ENCODE measurements at places on chromosomes 4 and X. TPM values are rescaled to one million over a fixed set of nuclear protein-coding genes. Genes with fewer than 3 reads are reported as not detected.

DNA sequence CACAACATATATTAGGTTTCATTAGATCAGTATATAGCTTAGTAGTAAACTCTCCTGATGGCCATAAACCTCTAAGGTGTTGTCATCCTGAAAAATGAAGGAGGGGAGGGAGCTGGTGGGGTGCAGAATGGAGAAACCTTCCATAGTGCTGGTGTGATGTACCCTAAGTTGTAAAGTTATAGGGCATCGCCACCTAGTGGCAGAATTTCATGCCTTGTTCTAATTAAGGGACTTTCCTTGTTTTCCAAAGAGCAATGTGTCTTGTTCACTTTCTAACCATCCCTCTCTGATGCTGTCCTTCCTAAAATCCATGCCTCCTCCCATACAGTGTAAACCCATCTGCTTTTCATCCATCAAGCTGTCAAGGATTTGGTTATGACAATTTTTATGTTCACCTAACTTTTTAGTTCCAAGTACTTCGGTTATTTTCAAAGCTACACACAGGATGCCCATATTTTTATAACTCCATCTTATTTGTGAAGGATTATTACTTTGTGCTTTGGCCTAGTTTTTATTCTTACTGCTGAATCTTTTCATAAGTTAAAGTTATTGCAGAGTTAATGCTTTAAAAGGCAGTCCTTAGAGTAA, 4.5 kb downstream of the NBDY start:
- H3K27me3 ChIP-seq: no peaks in the 10 kb centered on the region
- no peak overlapping the region for H3K27ac ChIP-seq
- no peak for DNase-seq
- H3K36me3 ChIP-seq: peaks cover 3% of the 10 kb centered on the region

DNA sequence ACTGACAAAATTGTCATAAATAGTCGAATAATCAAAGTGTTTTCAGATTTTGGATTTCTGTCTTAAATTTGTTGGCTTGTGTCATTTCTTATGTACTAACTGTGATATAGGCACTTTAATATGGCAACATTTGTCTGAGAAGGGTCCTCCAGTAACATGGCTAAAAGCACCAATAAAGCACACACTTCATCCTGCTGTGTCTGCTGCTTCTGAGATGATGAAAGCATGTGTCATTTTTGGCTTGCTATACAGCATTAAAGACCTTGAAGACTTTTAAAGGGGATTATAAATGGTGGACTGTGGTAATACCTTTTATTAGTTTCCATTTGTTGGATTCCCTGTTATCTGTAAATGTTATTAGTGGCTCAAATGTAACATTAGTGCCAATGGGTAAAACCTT, 551.8 kb upstream of the GRID2 start:
- no peak overlapping the region for H3K4me3 ChIP-seq
- no peaks in the 10 kb centered on the region for H3K36me3 ChIP-seq
- H3K4me1 ChIP-seq: no peaks in the 10 kb centered on the region

DNA sequence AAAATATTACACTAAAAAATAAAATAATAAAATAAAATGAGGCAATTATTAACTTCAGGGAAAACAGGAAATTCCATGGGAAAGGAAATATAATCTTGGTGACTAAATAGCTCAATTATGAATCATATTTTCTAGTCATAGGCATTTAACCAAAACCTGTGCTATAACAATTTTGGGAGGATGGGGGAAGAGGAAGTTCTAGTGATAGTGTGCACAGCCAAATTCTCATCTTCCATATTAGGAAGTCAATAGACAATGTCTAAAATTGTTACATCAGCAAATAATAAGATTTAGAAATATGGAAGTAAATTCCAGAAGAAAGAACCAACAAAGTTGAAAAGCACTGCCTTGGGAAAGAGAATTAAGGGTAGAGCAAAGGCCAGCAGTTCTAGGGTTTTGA, 2.8 kb downstream of the AWAT2 start:
- H3K4me1 ChIP-seq: no peaks in the 10 kb centered on the region
- no peak overlapping the region for H3K27ac ChIP-seq

The HTR2C gene
- not detected for total RNA-seq

Measured in lower lobe of right lung (tissue), 2 donors.